ENCODE measurements at places on chromosomes 11 and 22.

DNA sequence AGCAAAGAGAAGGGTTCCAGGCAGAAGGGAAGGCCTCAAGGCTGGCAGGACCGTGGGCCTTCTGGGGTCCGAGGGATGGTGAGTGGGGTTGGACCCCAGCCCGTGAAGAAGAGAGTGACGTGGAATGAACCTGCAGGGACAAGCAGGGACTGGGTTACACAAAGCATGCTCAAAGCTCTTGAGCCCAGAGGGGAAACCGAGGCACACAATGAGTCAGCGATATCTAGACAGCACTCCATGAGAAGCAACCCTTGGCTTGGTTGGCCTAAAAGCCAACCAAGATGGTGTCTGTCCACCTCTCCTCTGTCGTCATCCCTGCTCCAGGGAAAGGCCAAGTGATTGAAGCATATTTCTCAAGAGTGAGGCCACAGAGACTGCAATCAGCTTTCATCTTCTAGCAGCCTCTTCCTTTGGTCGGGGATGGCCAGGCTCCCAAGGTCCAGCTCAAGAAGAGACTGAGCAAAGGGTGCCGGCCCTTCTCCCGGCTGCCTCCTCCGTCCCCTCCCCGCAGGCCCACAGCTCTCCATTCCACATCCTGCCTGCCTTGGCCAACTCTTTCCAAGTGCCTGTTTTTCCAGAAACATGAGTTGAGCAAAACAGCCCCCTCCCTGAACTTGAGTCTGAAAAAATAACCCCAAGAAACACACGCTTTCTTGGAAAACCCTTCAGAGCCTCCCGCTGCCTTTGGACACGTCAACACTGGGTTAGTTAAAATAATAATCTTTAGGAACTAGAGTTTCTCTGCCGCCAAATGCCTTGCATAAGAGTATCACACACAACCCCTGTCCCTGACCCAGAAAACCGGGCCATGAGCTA lies 556.6 kb downstream of the MIAT start:
- no peak for DNase-seq
- peaks cover 12% of the 10 kb centered on the region for H3K27me3 ChIP-seq
- no peaks in the 10 kb centered on the region for H3K4me1 ChIP-seq
- no peaks in the 10 kb centered on the region for H3K36me3 ChIP-seq

DNA sequence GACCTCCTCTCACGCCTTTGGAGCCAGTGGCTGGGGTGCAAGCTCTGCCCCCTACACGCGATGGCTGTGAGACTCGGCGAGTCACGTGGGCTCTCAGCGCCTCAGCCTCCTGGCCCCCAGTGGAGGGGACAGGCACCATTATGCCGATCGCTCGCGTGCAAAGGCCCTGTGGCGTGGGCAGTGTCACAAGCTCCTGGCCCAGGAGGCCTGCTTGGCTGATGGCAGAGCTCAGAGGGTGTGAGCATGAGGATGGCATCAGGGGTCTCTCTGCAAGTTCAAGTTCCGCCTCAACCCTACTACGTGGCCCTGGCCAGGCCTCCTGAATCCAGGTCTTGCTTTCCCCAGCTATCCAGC lies 90.8 kb upstream of the KCNQ1OT1 start:
- DNase-seq, result no peak
- no peaks in the 10 kb centered on the region for H3K27me3 ChIP-seq
- no peak overlapping the region for H3K27ac ChIP-seq
- no peak overlapping the region for H3K4me3 ChIP-seq

DNA sequence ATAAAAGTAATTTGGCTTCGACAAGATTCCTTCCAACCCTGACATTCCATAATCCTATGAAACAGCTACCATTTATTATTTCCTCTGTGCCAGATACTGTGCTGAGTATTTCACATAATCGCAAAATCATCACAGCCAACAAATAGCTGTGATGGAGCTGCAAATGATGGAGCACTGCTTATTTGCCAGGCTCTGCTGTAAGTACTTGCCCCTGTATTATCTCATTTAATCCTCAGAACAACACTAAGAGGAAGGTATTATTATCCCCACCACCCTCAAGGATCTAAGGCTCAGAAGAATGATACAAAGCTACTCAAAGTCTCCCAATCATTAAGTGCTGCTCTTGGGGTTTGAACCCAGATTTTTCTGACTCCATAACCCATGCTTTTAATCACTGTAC lies 145.5 kb downstream of the CCDC34 start:
- H3K27ac ChIP-seq, result no peak overlapping the region
- DNase-seq, result no peak
- H3K4me1 ChIP-seq, result no peaks in the 10 kb centered on the region
- no peaks in the 10 kb centered on the region for H3K36me3 ChIP-seq
- peaks cover 12% of the 10 kb centered on the region for H3K27me3 ChIP-seq

GRCh38 chr11:104918113-104918824 lies 20.0 kb upstream of the CASP12 start:
- peaks cover 43% of the 10 kb centered on the region for H3K4me1 ChIP-seq
- H3K4me3 ChIP-seq, result peak overlapping the region; percentile 76
- H3K36me3 ChIP-seq, result no peaks in the 10 kb centered on the region
- DNase-seq, result no peak

GRCh38 chr22:38219632-38220031 lies 17.8 kb downstream of the MAFF start:
- H3K27me3 ChIP-seq, result no peaks in the 10 kb centered on the region
- no peak for DNase-seq
- peaks cover 31% of the 10 kb centered on the region for H3K4me1 ChIP-seq
- H3K4me3 ChIP-seq, result no peak overlapping the region
- peaks cover 6% of the 10 kb centered on the region for H3K36me3 ChIP-seq

DNA sequence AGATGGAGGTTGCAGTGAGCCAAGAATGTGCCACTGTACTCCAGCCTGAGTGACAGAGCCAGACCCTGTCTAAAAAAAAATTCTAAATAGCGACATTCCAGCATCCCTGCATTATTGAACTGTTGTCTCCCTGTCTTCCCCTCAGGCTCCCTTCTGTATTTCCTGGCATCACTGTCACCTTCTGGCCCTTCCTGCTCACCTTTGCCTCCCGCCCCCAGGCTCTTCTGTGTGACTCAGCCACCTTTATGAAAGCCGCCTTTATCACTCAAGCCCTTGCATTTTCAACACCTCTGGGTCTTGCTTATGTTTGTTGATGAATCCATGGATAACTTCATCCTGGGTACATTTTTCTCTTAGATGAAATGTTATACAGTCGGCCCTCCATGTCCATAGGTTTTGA lies 21.1 kb downstream of the UBASH3B start:
- no peak overlapping the region for H3K4me3 ChIP-seq
- H3K4me1 ChIP-seq, result peaks cover 48% of the 10 kb centered on the region
- H3K27ac ChIP-seq, result no peak overlapping the region
- no peaks in the 10 kb centered on the region for H3K27me3 ChIP-seq

DNA sequence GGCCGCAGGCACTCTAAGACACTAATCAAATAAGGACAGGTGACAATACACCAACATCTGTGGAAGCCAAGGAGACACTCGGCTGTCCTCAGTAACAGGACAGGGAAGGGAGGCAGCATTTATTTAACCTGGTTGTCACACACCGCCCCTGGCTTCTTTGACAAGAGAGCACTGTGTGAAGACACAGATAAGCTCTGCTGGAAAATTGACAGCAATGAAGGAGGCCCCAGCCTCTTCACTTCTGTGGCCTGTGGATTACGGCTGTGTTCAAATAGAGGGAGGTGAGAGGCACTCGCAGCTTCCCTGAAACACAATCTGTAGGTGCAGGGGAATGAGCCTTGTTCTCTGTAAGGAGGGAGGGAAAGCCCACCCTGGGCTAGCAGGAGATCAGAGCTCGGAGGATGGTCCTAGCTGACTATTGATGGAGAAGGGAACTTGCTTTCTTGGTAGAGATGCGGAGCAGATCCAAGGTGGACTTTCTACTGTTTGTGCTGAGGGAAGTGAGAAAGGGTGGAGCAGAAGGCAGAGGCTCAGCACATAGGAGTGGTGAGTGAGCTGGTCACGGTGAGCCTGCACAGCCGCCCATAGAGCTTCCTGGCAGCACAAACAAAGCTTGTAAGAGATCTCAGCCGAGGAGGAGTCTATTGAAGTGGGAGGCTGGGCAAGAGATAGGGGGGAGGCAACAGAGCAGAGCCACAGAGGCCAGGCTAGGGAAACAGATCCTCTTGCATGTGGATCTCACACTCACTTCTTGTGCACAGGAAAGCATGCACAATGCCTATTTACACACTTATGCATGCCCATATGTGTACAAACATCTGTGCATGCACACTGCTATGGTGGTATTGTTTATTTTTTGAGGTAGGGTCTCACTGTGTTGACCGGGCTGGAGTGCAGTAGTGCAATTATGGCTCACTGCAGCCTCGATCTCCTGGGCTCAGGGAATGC lies 114.6 kb upstream of the THY1 start:
- no peak overlapping the region for H3K27ac ChIP-seq
- H3K4me1 ChIP-seq, result no peaks in the 10 kb centered on the region
- no peaks in the 10 kb centered on the region for H3K36me3 ChIP-seq
- peaks cover 15% of the 10 kb centered on the region for H3K27me3 ChIP-seq
- no peak for DNase-seq

DNA sequence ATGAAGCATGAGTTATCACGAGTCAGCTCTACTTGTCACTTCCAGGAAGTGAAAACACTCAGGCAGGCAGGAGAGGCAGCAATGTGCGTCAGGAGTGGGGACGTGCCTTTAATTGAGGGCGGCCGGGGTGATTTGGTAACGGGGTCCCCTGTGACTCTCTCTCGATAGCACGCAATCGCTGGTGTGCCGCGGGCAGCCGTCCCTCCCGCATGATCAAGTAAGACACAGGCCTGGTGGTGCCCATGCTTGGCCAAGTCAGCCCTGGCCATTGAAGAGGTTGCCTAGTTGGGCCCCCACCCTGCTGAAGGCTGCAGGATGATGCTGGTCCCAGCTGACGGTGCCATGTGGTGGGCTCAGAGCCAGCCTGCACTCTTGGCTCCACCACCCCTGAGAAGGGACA lies 29.7 kb downstream of the CACNG2 start:
- no peaks in the 10 kb centered on the region for H3K36me3 ChIP-seq
- H3K4me1 ChIP-seq, result no peaks in the 10 kb centered on the region
- H3K27ac ChIP-seq, result no peak overlapping the region
- peaks cover 6% of the 10 kb centered on the region for H3K27me3 ChIP-seq
- no peak for DNase-seq

- no peak overlapping the region for H3K27ac ChIP-seq
- no peaks in the 10 kb centered on the region for H3K4me1 ChIP-seq
- H3K27me3 ChIP-seq, result no peaks in the 10 kb centered on the region
- no peak overlapping the region for H3K4me3 ChIP-seq
- peaks cover 8% of the 10 kb centered on the region for H3K36me3 ChIP-seq
These were observed 109.8 kb downstream of the WNT11 start for GRCh38 chr11:76096552-76096951.

- DNase-seq, result no peak
- H3K4me1 ChIP-seq, result peaks cover 40% of the 10 kb centered on the region
- peak overlapping the region; percentile 98 for H3K4me3 ChIP-seq
These were observed 313 bp downstream of the PRCP start for GRCh38 chr11:82899957-82900276.

Measured in activated CD4-positive, alpha-beta memory T cell treated with anti-CD3 and anti-CD28 coated beads for 36 hours (primary cell).